ENCODE measurements at places on chromosomes 2 and 18.
A peak's percentile ranks its signal among the peaks of the same experiment; 100 is the strongest.

- DNase-seq = peak; percentile 69
These were observed 27.5 kb downstream of the SIX2 start for GRCh38 chr2:44981714-44982108.

DNA sequence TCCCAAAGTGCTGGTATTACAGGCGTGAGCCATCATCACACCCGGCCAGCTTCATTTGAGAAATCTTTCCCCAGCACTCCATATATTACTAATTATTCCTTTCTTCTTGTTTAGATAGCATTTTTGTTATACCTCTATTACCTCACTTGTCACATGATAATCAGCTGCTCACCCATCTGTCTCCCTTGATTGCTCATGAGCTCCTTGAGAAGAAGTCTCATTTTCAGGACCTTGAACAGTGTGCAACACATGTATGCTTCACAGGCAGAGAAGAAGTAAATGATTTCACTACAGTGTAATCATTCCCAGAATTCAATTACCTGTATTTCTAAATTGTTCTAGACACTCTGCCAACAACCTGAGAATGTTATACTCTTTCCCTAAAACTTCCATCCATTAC is 6.2 kb downstream of the PAIP2B start:
- DNase-seq = no peak

GRCh38 chr2:241315879-241316631 is at the start of gene SEPTIN2:
Gene SEPTIN2 (plus strand): TSS chr2:241315925. CDS start chr2:241324233, 8,308 bp downstream.
- peak; percentile 83 for DNase-seq

DNA sequence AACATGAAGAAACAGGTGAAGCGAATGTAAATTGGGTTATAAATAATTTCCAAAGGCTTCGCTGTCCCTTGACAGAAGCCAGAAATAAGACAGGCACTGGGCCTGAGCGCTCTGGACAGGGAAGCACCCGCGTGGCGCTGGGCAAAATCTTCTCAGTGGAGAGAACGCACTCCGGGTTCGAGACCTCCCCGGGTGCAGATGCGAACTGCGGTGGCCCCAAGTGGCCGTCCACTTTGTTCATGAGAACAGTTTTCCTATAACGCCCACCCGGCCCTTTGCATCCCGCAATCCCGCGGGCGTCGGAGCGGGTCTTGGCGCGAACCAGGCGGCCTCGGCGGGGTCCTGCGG is 651 bp upstream of the DPYSL5 start:
- DNase-seq = no peak

GRCh38 chr2:43324259-43325106 is 98.1 kb upstream of the ZFP36L2 start:
- no peak for DNase-seq

DNA sequence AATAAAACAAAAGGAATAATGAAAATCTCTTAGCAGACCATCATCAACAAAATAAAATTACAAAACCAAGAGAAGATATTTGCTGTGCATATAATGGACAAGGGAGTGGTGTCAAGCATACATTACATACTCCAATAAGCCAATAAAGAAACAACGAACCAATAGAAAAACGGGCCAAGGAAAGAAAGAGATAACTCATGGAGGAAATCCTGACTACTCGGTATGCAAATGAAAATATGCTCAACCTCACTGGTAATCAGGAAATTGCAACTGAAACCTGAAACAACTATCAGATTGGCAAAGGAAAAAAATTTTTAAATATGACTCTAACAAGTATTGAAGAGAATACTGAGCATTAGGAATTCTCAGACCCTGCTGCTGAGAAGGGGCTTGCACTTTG is 84.7 kb downstream of the BCL2 start:
- no peak for DNase-seq

DNA sequence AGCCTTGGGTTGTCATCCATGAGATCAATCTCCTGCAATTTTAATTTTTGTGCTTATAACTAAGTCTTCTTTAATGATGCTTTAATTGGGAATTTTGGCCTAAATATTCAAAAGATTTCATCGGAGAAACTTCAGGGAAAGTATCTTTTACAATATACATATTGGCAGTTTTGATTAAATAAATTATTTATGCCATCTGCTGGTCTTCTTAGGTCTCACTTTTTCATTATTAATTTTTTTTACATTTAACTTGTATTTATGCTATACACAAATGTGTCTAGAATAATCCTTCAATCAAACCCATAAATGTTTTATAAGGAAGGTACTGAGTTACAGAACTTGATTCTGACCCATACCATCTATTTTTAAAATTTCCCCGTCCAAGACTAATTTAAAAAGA is 95.1 kb upstream of the XPO1 start:
- DNase-seq = no peak

- DNase-seq = no peak
These were observed 67.0 kb upstream of the OSR1 start for GRCh38 chr2:19425419-19425818.

DNA sequence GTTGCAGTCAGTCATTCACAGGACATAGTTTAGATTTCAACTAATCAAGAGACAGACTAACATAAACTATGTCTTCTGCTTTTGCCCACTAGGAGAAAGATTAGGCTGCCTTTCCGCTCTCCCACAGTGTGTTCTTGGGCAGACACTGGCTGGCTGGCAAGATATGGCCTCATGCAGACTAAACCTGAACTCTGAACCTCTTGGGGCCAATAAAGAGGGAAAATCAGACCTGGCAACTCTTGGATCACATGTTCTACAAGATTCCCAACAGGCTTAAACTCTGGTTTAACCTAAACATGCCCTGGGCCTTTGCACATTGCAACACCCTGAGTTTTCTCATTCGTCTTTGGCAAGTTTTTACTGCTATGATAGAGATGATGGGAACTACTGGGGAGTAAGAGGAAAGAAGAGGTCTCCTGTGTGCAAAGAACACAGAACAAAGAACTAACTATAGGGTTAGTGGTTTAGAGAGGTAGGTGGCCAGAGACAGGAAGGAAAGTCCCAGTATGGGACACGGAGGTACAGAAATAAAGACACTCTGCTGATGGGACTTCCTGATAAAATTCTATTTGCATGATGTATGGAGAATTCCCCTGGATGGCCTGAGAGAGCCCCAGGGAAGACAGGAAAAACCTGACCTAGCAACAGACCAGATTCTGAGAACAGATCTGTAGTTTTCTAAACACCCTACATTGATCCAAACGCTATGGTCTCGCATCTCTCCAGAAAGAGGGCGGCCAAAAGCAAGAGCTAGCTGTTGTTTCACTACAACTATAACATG is 2.0 kb upstream of the ATRAID start:
- DNase-seq = no peak

DNA sequence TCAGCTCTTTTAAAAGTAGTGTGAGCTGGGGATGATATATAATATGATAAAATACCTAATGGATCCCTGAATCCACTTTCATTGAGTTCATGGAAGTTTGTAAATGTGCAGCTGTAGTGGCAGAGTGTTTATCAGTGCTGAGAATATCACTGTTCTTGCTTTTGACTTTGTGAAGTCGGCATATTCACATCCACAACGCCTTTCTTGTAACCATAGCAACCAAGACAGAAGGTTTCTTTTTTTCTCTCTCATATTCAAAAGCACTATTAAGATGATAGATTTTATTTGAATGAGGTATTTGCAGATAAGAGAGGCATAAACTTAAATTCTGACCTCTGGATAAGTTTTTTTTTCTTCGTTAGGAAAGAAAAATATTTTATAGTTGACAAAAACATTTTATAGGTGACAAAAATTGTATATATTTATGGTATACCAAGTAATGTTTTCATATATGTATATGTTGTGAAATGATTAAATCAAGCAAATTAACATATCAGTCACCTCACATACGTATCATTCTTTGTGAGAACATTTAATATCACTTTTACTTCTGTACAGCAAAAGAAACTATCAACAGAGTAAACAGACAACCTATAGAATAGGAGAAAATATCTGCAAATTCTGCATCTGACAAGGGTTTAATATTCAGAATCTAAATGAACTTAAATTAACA is 130.0 kb downstream of the PLCL1 start:
- DNase-seq = no peak

DNA sequence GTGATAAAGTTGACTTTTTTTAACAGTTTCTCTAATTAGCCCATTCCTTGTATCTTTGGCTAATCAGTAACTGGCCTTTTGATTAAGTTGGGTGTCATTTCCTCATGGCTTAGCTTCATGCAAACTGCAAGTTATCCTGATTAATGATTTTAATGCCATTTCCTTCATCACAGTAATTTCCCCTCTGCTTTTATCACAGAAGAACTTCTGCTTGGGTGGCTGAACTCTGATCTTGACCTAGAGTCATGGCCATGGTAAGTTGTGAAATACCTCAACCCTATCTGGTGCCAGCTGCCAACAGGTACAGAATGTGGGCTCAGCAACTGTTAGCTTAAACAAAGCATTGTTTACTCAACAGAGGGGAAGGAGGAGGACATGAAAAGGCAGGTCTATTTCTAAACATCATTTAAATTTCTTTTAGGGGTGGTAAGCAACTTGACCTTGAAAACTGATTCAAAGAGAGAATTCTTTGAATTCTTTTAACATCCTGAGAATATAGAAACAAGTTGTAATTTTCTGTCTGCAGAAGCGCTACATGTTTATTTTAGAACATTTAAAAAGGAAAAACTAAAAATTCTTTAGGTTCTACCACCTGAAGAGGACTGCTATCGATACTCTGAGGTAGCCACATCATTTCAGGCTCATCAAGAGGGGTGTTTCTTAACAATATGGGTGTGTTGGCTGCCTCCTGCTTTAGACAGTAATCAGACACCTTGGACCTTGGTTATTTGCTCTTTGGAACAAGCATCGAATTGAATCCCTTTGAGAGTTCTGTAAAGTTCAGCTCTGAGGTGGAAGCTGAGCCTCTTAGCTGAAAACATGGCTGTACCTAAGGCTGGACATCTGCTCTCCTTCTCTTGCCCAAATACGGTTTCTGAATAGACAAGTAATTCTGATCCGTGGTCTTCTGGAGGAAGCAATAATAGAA is 39.7 kb downstream of the ANXA4 start:
- DNase-seq = no peak
